ENCODE measurements at places on chromosomes 4 and X. TPM values are rescaled to one million over a fixed set of nuclear protein-coding genes. Genes with fewer than 3 reads are reported as not detected.

GRCh38 chr4:127959794-127960193 is 5.2 kb downstream of the MFSD8 start:
- DNase-seq, result no peak

DNA sequence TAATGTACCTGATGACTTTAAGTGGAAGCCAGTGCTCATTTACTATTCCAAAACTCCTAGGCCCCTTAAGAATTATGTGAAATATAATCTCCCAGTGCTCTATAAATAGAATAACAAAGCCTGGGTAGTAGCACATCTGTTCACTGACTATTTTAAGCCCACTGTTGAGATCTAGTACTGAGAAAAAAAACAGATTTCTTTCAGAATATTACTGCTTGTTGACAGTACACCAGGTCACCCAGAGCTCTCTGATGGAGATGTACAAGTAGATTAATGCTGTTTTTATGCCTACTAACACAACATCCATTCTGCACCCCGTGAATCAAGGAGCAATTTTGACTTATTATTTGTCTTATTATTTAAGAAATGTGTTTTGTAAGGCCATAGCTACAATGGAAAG is 75.7 kb downstream of the FAM47C start:
- peak; percentile 4 for DNase-seq

DNA sequence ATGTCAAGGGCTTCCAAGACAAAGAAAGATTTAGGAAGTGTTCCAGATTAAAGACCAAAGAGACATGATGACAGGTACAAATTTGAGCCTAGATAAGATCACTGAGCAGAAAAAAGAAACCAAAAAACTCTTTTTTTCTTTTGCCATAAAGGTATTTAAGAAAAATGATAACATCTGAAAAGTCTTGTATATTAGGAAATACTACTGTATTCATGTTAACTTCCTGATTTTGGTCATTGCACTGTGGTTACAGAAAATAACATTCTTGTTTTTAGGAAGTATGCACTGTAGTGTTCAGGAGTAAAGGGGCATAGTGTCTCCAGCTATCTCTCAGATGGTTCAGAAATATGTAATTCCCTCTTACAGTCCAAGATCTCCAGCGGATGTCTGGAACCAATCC is 37.1 kb downstream of the RWDD4 start:
- DNase-seq, result no peak

- DNase-seq, result no peak
Measured at GRCh38 chr4:19379191-19379708, 872.5 kb upstream of the SLIT2 start.

DNA sequence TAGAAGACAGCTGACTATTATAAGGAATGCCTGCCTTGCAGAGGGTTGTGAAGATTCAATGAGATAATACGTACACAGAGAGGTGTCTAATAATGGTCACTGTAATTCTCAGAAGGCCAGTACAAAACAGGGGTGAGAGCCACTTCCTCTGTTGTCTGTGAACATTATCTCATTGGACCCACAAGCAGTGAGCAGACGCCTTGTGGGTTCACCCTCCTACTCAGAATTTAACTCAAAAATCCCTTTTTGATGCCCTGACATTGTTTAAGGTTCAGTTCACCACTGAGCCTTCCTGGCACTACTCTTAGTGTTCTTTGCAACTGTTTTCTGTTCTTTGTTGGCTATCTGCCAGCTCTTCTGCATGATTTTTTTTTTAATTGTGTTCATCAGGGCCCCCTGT is 467.4 kb downstream of the BCOR start:
- no peak for DNase-seq

DNA sequence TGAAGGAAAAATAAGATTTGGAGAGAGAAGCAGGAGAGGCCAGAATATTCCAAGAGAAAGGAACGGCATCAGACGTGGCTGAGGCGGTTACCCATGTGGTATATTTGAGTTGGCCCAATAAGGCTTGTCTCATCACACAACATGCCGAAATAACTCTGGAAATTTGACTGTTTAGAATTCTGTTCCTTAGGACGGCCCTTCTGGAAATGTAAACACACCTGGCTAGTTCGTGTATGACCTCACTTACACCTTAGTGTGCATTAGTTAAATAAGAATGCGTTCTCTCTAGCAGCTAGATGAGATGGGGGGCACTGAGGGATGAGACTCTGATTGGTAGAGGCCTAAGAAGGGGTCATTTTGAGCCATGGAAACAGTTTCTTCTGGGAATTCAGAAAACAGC is 33.2 kb upstream of the PLAC1 start:
- no peak for DNase-seq

DNA sequence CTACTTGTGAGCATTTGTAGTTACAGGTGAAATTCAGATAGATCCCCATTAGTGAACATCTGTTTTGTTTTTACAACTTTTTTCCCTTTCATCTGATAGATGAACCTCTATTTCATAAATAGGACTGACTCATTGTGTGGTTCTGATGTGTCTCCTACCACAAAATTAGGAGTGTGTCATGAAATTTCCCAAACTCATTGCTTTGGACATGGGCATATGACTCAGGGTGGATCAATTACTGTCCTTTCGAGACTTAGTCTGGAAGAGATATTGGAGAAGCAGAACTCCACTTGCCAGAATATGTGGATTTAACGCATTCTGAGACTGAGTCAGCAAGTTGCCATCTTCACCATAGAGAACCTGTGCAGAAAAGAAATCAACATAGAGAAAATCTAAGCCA is 53.5 kb upstream of the PCDH10 start:
- no peak for DNase-seq

DNA sequence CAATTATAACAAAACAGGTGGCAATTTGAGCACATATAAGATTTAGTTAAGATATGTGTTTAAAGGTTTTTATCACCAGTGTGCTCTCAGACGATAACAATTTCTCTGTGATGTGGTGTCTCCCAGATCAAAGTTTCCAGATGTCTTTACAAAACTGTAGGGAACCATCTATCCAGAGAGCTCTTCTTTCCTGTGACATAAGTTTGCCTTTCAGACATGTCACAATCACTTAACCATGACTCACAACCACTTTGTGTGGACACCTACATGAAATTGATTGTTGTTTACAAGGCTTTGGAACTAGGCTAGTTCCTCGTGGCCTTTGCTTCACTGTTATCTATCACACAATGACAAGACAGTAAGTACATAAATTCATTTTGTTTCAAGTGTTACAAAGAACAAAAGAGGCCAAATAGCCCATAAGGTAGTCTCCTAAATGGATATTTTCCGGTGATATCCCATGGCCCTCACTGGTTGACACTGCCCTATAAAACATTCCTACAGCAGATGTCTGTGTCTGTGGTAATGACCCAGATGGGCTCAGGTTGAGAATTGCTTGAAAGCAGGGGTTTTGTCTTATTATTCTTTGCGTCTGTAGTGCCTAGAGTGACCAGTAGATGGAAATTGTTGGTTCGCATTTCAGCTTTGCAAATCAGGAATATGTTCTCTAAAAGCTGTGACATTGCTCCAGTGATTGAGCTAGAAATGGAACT is 297.8 kb upstream of the FAM241A start:
- no peak for DNase-seq

GRCh38 chr4:113773014-113773413 is 11.5 kb upstream of the CAMK2D start:
- no peak for DNase-seq

- DNase-seq, result peak; percentile 8
Measured at GRCh38 chr4:8534129-8534528, 46.1 kb upstream of the GPR78 start.

DNA sequence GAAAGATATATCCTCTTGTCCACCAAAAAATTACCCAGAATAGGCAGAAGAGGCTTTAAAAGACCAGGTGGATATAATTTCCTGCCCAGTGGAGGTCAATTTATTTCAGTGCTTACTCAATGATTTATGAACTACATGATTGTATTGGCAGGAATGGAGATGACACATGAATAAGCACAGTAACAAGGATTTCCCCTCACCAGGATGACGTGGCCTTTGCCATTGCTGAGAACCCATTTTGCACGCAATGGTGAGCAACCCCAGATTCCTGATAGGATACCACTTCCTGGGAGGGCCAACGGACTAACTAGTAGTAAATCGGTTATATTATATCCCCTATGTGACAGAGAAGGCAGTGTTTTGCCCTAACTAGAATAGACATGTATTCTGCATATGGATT is 11.6 kb upstream of the TTC29 start:
- DNase-seq, result peak; percentile 13

GRCh38 chrX:150934453-150934852 is 36.0 kb upstream of the CD99L2 start:
- peak; percentile 36 for DNase-seq

DNA sequence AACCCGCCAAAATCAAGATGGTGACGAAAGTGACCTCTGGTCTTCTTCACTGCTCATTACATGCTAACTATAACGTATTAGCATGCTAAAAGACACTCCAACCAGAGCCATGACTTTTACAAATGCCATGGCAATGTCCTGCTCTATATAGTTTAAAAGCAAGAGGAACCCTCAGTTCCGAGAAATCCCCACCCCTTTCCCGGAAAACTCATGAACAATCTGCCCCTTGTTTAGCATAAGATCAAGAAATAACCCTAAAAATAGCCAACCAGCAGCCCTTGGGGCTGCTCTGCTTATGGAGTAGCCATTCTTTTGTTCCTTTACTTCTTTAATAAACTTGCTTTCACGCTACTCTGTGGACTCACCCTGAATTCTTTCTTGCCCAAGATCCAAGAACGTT is 463.5 kb upstream of the FAM241A start:
- DNase-seq, result no peak

- no peak for DNase-seq
Measured at GRCh38 chr4:11698846-11699590, 270.3 kb upstream of the HS3ST1 start.

GRCh38 chr4:52999626-53000025 is 137.5 kb downstream of the RASL11B start:
- no peak for DNase-seq

DNA sequence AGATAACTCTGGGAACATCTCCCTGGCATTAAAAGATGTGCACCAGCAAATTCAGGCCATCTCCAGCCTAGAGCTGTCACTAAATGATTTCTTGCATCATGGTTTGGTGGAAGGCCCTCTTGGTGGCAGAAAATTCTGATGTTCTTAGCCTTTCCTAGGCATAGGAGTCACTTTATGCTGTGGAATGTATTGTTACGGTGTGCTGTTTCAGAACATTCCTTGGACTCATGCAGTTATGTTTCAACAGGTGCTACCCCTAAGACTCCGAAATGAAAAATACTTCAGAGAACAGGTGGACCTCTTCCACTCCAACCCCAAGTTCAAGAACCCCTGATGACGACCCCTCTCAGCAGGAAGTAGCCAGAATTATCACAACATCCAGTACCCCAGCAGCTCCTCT is 20.3 kb upstream of the PAPSS1 start:
- DNase-seq, result no peak

DNA sequence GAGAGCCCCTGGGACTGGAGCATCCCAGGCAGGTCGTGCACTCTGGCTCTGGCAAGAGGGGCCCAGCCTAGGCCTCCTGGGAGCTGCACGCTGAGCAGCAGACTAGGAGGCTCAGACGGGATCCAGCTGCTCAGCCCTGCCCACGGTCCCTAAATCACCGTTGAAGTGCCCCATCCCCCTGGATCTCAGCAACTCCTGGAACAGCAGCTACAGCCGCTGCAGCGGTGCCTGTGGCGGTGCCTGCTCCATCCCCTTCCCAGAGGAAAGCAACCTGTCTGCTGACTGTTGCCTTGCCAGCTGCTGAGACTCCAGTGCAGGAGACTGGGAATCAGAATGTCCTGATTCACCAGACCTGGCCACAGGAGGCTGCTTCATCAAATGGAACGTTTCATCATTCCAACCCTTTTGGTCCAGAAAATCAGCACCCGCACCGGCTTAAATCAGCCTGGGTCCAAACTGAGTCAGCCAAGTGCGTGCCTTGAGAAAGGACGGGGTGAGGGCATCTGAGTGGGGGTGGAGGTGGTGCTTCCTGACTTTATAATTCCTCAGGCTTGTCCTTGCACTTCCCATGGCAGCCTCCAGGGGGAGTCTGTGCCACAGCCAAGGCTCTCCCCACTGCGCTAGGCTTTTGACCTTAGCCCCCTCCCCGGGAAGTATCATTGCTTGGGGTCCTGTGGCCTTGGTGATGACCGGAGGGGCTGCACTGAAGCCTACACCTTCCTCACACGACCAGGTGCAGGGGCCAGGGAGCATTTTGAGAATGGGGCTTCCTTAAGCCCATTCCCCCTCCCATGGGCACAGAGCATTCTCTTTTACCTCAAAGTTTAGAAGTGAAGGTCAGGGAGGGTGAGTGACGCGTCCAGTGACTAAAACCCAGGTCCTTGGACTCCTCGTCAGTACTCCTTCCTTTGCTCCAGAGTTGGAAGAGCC is 6.5 kb downstream of the ZNF185 start:
- peak; percentile 57 for DNase-seq

GRCh38 chr4:58406762-58407161 is 1296.6 kb upstream of the IGFBP7 start:
- peak; percentile 79 for DNase-seq

PCYT1B gene
- 41.1 TPM for total RNA-seq

PLAC1 gene
- total RNA-seq, result 0.99 TPM

BTK gene
- total RNA-seq, result not detected

XKRX gene
- 3.4 TPM for total RNA-seq

ZNF732 gene
- 1.7 TPM for total RNA-seq

PNMA6F gene
- total RNA-seq, result not detected

PRR27 gene
- not detected for total RNA-seq

PFKFB1 gene
- 0.99 TPM for total RNA-seq
